LoVo (cell line): ENCODE measurements at places on chromosomes 13 and 19.

GRCh38 chr19:49113762-49114629 is at the start of gene LIN7B:
TSS of gene LIN7B (plus strand) at chr19:49114370. CDS start at chr19:49114405, 35 bp downstream.
- DNase-seq = peak; percentile 83

- DNase-seq = no peak
Observed at GRCh38 chr19:40626918-40627317, 25.7 kb downstream of the LTBP4 start.

GRCh38 chr13:39105110-39105509 is 66.9 kb downstream of the NHLRC3 start:
- no peak for DNase-seq

DNA sequence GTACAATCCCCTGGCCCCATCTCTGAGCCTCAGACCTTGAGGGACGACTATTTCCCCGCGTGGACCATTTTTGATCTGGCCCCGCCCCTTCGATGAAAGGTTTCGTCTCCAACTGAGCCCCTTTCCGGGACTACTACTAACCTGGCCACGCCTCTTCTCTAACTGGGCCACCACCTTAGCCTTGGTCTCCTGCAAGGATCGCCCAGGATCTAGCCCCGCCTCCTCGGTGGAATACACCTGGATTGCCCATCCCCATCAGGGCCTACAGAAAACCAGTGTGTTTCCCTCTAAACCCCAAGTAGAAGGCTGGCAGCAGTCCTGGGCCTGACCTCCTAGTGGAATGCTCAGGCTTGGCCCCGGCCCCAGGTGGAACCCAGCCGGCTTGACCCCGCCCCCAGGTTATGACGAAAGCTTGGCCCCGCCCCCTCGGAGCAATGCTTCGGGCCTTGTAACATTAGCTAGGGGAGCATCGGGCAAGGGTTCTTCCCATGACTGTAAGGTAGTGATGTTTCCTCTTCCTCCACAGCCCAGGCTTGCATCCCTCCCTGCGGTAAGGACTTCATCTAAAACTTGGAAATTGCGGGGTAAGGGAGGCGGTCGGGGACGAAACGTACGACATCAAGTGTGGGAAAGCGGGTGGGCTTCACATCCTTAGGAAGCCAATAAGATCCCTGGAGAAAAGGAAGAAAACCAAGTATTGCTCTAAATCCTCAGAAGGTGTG is 9.1 kb downstream of the SPACA6 start:
- DNase-seq = no peak

- DNase-seq = no peak
Observed at GRCh38 chr19:42076380-42076944, 496 bp downstream of the ZNF574 start.

GRCh38 chr19:35228177-35228930 is at the start of gene FAM187B:
TSS of gene FAM187B (minus strand) at chr19:35228739. CDS start at chr19:35228680, 59 bp downstream.
- no peak for DNase-seq

GRCh38 chr13:79870123-79870522 is 389.2 kb downstream of the NDFIP2 start:
- DNase-seq = no peak

GRCh38 chr13:59099182-59099974 is 1064.3 kb downstream of the DIAPH3 start:
- no peak for DNase-seq

DNA sequence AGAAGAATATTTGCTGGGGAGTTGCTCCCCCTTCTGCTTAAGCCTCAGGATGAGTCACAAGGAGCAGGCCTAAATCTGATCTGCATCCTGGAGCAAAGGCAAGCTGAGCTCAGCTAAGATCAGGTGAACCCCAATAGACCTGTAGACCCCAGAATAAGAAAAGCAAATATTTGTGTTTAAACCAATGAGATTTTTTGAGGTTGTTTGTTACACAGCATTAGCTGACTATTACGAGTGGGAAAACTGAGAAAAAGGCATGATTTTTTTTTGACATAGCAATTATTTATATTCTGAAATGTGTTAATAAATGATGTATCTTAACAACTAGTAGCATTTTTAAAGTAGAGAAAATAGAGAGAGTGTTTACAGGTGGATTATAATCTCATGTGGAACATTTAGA is 45.1 kb downstream of the ADGRE3 start:
- DNase-seq = no peak

DNA sequence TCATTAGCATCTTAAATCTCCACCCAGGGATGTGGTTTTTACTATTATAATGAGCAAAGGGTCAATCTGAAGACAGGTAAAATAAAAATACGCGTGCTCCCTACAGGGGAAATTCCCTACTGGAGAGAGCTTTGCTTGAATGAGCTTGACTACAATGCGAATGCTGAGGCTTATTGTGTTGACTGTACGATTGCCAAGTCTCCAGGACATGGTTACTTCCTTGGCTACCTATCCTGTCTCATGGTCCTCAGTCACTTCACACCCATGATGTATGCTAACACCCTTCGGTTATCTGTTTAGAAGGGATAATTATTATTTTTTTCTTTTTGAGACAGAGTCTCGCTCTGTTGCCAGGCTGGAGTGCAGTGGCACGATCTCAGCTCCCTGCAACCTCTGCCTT is 61.7 kb downstream of the ZNF627 start:
- DNase-seq = no peak

GRCh38 chr19:1237754-1238368 is at the start of gene CBARP:
TSS of gene CBARP (minus strand) at chr19:1238005. CDS start at chr19:1236100, 1,905 bp downstream.
- peak; percentile 57 for DNase-seq

GRCh38 chr19:17496337-17496997 is 15.0 kb upstream of the PGLS start:
- peak; percentile 63 for DNase-seq

- DNase-seq = no peak
Observed at GRCh38 chr13:45120967-45121831, 889 bp downstream of the GTF2F2 start.

- no peak for DNase-seq
Observed at GRCh38 chr19:11098861-11099260, 9.6 kb downstream of the LDLR start.

- DNase-seq = peak; percentile 79
Observed at GRCh38 chr13:109743706-109744453, 42.5 kb downstream of the IRS2 start.

DNA sequence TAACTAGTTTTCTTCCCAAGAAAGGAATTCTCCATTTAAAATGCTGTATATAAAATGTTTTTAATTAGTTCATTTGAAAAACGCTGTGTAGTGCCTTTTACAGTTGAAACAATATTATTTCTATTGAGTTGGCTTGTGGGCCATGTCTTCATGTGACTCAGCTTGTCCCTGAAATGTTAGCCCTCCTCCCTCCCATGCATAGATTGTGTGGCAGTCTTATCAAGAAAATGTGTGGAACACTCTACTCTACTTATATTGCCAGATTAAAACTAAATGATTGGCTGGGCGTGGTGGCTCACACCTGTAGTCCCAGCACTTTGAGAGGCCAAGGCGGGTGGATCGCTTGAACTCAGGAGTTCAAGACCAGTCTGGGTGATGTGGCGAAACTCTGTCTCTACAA is 33.4 kb downstream of the TFDP1 start:
- DNase-seq = no peak

GRCh38 chr13:113502686-113503085 is 12.2 kb upstream of the DCUN1D2 start:
- DNase-seq = no peak

DNA sequence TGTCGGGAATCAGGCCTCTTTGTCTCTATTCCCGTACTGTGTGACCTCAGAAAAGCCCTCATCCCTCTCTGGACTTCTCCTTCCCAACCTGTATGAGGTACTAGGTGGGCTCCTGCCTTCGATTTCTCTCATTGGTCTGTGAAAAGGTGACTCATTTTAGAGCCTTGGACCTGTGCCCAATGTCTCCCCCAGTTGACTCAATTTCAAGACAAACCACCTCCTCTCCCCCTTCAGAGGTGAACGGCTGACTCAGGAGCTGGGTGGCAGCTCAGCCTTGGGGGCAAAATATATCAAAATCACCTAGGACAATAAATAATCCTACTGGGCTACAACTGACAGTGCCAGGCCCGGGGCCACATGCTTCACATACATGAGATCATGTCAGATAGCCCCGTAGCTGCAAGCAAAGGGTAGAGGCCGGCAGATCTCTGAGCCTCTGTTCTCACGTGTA is 630 bp downstream of the COQ8B start:
- DNase-seq = peak; percentile 68

DNA sequence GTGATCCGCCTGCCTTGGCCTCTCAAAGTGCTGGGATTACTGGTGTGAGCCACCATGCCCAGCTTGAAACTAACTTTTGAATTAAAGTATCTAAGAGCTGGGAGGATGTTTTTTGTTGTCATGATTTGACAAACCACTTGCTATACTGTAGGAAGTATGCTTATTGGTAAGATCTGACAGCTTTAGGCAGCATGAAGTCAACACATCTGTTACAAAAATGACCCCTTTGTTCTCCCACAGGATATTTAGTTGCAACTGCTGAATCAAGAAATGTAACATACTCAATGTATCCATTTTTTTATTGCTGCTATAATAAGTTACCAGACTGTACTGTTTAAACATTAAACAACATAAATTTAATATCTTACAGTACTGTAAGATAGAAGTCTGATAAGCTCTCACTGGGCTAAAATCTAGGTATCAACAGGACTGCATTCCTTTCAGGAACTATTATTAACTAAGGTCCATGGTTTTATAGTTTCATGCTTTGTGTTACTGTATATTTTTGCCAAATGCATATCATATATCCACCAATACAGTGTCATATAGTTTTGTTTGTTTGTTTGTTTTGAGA is 22.8 kb upstream of the LRP3 start:
- no peak for DNase-seq

DNA sequence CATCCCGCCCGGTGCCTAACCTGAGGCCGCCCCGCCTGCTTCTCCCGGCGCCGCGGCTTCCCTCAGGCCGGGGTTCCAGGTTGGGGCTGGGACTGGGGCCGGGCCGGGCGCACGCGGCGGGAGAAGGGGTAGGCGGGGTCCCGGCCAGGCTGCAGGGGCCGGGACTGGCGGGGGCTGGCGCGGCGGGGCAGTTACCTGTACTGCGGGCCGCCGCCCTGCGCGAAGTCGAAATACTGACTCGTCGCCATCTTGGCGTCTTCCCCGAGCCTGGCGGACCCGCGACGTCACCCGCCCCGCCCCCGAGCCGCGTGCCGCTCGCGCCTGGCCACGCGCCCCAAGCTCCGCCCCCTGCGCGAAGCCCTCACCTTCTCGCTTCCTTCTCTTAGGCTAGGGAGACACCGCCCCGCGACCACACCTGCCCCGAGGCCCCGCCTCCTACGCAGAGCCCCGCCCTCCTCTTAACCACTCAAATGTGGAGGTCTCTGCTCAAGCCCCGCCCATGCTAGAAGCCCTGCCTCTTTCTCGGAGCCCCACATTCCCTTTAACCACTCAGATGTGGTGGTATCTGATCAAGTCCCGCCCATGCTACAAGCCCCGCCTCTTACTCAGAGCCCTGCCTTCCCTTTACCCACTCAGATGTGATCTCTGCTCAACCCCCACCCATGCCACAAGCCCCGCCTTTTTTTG is at the start of gene ZFR2:
Gene ZFR2, minus strand, starts transcription at position 269 of the 687 bp plus-strand sequence. Its CDS starts 21 bp downstream, at position 248.
- no peak for DNase-seq

- no peak for DNase-seq
Observed at GRCh38 chr13:110646442-110647364, 31.4 kb downstream of the NAXD start.

- DNase-seq = no peak
Observed at GRCh38 chr13:108375772-108376171, 106.3 kb downstream of the TNFSF13B start.
